ENCODE measurements at places on chromosomes 11 and 22.

DNA sequence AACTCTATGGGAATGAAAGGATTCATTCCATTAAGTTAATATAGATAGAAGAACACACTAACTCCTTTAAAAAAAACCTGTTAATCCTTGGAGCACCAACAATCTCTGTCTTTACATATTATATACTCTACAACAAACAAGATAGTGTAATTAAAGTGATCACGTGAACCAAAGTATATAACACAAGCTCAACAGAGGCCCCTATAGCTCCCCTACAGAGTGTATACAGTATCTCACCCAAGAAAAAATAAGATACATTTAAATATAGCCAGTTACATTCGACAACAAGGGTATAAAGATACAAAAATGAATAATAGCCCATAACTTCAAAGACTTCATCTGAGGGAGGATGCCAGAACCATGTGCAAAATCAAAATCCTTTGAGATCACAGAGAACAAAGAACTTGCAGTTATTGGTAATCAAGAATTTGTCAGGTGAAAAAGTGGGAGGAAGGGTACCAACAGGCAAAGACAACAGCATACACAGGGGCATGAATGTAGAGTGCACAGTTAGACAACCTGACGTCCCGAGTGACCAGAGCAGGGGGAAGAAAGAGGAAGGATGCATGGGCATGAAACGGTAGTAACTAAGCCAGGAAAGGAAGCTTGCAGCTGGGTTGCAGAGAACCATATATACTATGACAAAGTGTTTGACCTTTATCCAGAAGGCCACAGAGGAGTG lies 4.7 kb downstream of the FCHSD2 start:
- no peak for DNase-seq

- DNase-seq = no peak
These were observed 382.6 kb downstream of the OPCML start for GRCh38 chr11:133149698-133150097.

DNA sequence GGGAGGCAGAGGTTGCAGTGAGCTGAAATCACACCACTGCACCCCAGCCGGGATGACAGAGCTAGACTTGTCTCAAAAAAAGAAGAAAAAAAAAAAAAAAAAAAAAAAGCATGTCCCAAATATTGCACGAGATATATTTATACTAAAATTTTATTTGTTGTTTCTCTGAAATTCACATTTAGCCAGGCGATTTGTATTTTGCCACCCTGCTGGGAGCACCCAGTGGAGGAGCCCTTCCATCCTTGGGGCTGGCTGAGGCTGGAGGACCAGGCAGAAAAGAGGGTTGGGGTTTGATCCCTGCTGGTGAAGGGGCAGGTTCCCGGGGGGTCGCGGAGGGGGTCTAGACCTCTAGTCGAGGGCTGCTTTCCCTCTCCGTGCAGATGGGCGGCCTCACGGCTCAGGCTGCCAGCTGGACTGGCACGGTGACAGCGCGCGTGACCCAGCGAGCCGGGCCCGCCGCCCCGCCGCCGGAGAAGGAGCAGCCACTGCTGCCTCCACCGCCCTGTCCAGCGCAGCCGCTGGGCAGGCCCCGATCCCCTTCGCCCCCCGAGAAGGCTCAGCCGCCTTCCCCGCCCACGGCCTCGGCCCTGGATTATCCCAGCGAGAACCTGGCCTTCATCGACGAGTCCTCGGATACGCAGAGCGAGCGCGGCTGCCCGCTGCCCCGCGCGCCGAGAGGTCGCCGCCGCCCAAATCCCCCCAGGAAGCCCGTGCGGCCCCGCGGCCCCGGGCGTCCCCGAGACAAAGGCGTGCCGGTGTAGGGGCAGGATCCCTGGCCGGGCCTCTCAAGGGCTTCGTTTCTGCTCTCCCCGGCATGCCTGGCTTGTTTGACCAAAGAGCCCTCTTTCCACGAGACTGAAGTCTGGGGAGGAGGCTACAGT lies 952 bp upstream of the CATSPERZ start:
- no peak for DNase-seq

DNA sequence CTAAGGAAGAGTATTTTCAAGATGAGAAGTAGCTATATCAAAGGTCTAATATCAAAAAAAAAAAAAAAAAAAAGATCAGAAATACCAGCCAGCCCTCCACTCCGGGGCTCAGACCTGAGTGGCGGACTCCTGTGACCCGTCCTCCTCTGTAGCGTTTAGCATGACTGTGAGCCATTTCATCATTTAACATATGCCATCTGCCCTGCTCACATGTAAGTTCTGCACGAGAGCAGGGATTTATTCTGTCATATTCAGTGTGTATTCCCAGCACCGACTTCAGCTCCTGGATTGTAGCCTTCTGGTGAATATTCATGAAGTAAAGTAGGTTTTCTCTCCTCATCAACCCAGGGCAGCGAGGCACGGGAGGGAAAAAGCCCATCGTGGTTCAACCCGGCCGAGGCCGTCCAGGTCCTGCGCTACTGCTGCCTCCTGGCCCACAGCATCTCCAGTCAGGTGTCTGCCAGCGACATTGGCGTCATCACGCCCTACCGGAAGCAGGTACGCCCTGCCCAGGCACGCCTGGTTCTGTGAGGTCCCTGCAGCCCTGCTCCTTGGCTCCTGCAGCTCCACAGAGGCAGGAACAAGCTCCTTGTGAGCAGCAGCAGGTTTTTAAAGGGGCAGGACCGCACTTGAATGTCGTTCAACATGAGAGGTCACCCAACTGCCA lies 12.7 kb upstream of the PANX2 start:
- no peak for DNase-seq

DNA sequence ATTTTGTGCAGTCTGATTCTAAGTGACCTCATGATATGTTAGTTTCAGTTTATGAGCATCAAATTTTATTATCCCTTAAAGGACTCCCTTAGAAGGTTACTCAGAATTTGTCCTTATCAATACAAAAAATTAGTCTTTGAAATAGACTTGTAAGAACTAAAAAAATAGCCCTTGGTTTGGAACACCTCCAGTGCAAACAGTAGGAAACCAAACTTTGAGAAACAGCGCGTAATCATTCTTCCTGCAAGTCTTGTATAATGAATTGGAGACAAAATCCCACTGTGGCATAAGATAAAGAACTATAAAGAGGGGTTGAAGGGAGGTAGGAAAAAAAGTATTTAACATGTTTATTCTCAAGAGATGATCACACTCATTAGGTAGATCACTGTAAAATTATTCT lies 10.8 kb upstream of the MSANTD4 start:
- no peak for DNase-seq

GRCh38 chr11:16226245-16226644 lies 130.1 kb downstream of the SOX6 start:
- no peak for DNase-seq

- DNase-seq = no peak
These were observed 210.5 kb downstream of the MN1 start for GRCh38 chr22:27591060-27591459.

- no peak for DNase-seq
These were observed 7.2 kb downstream of the SEC14L6 start for GRCh38 chr22:30539368-30539767.

- DNase-seq = no peak
These were observed 10.5 kb downstream of the PICALM start for GRCh38 chr11:86058360-86058759.

- DNase-seq = no peak
These were observed 81.3 kb upstream of the ARHGAP20 start for GRCh38 chr11:110793556-110793955.

- DNase-seq = no peak
These were observed 93.7 kb upstream of the LDLRAD3 start for GRCh38 chr11:35850191-35850590.

- no peak for DNase-seq
These were observed 60.4 kb downstream of the LARGE2 start for GRCh38 chr11:45982656-45983470.

DNA sequence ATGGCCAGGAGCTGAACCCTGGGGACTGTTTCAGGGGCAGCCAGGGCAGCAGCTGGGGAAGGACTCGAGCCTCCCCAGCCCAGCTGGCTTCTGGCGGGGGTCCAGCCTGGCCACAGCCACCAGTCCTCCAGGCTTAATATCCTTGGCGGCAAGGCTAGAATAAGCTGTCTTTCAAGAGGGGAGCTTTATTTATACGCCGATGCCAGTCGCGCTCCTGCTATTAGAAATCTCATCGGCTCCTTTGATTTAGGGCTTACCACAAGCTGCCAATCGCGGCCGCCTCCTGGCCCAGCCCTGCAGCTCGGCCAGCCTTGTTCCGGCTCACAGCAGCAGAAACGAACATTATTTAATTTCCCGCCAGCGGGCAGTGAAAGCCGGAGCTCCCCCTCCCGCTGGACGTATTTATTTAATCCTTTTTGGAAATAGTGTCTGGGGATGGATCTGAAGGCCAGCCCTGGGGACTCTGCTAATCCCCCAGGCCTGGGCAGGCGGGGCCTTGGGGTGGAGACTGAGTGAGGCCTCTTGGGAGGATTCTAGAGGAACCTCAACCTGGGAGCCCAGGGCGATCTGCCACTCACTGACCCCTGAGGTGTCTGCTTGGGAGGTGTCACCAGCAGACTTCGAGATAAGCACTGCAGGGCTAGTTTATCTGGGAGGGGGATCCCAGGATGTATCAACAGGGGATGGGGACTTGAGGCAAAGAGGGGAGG lies 363.1 kb downstream of the MN1 start:
- no peak for DNase-seq

- no peak for DNase-seq
These were observed 60.9 kb downstream of the SYT13 start for GRCh38 chr11:45225277-45225676.

DNA sequence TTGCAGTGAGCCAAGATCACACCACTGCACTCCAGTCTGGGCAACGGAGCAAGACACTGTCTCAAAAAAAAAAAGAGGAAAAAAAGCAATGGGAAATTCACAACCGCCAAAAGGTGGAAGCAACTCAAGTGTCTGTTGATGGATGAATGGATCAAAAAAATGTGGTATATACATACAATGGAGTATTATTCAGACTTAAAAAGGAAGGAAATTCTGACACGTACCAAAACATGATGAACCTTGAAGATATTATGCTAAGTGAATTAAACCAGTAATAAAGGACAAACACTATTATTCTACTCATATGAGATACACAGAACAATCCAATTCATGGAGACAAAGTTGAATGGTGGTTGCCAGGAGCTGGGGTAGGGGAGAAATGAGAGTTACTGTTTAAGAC lies 40.9 kb downstream of the FAM168A start:
- no peak for DNase-seq

DNA sequence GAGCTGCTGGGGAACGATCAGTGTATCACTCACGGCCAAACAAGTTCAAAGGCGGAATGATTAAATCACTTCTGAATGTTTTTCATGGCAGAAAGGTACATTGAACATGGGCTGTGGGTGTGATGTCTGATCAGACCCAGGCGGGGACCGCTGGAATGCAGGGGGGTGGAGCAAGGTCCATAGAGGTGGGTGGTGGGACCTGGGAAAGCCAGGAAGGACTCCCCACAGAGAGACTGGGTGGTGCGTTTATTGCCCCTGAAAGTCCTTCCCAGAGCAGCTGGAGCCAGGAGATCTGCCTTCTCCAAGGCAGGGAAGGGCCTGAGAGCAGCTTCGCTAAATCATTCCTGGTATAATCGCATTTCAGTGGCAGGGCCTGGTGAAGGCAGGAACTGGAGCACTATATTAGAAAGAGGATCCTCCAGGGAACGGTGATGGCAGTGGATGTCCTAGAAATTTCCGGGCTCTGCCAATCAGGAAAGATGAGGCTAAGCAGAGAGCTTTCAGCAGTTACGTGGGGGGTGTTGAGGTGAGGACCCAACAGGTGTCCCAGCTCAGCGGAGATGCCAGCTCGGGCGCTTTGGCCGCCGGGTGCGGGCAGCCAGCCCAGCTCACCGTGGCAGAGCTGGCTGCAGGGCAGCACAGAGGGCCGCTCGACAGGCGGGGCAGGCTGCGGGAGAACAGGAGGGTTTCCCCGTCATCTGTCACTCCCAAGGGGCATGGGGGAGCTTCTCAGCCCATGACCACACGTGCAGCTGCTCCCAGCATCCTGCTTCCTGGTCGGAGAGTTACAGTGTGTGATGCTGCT lies 271.7 kb downstream of the CTTN start:
- no peak for DNase-seq

Data from CD4-positive, alpha-beta T cell treated with Interferon gamma for 1 hour (primary cell).